ENCODE measurements at places on chromosomes 5 and 9. TPM values are rescaled to one million over a fixed set of nuclear protein-coding genes. Genes with fewer than 3 reads are reported as not detected.

Gene GALNT12
- 34.7 TPM for total RNA-seq

Gene REEP5
- 32.4 TPM for total RNA-seq

DNA sequence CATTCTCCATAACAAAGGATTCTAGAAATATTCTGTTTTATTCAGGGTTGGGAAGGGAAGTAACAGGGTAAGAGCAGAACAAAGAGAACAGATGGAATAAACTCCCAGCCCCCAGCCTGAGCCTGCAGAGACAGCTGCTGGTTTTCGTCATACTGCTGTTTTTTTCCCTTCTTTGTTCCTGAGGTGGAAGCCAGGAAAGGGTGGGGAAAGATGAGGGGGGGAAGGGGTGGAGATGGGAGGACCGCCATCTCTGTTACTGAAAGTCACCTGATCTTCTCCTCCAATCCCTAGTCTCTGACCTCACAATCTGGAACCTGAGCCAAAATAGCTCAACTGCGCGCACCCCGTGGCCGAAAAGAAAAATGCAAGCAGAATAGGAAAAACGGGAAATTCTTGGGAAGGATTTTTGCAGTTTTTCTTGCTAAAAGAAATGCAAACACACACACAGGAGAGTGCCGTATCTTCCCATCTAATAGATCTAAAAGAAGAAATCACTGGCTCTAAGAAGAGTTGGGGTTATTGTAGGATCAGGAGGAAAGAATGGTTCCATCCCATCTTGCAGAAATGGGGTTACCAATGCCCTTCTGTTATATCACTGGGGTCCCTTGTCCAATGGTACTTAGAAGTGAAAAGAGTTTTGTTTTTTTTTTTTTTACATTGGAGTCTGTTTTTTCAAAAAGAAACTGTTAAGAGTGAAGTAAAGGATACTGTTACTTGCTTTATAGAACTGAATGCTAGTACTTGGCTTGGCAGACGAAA lies 57.9 kb downstream of the DIAPH1 start:
- DNase-seq = peak; percentile 95

Gene TNC
- 106 TPM for total RNA-seq

Gene PCDHGA1
- 0.67 TPM for total RNA-seq

Gene ZNF367
- total RNA-seq = 9.9 TPM

DNA sequence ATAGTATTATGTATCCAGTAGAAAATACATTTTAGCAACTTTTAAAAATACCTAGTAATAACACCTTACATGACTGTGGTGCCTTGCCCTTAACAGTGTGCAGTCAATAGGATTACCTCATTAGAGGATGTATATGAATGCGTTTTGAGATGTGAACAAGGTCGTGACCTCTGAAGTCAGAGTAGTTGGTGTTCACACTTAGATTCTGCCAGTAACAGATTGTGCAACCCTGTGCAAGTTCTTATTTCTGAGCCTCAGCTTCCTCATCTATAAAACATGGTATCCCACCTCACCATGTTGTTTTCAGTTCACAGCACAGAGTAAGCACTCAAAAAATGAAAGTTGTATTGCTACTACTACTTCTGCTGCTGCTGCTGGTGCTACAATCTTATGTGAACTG lies 347.3 kb downstream of the KDM4C start:
- no peak for DNase-seq

DNA sequence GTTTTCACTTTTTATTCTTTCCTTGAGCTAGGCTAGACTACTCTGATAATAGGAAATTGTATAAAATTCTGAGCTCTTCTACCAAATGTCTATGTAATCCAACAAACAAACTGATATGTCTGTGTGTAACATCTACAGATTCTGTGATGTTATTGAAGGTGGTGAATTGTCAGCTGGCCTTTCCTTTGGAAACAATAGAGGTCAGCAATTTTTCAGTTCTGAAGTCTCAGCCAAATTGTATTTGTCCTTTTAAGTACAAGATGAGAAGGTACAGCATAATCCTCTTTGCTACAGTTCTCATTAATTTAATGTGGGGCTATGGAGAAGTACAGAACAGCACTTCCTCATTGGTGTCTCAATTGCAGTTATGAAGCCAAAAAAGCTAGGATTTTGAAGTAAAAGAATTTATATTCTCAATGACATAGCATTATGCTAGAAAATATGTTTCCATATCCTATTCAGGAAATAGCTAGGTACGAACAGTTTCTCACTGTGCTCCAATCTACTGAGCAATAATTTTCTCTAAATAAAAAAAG lies 198.0 kb downstream of the HINT1 start:
- no peak for DNase-seq

GRCh38 chr5:35771300-35771699 lies 85.4 kb upstream of the IL7R start:
- DNase-seq = no peak

- no peak for DNase-seq
Measured at GRCh38 chr5:55600497-55601203, 65.9 kb upstream of the PLPP1 start.

GRCh38 chr5:8520917-8521316 lies 652.0 kb downstream of the MTRR start:
- peak; percentile 76 for DNase-seq

DNA sequence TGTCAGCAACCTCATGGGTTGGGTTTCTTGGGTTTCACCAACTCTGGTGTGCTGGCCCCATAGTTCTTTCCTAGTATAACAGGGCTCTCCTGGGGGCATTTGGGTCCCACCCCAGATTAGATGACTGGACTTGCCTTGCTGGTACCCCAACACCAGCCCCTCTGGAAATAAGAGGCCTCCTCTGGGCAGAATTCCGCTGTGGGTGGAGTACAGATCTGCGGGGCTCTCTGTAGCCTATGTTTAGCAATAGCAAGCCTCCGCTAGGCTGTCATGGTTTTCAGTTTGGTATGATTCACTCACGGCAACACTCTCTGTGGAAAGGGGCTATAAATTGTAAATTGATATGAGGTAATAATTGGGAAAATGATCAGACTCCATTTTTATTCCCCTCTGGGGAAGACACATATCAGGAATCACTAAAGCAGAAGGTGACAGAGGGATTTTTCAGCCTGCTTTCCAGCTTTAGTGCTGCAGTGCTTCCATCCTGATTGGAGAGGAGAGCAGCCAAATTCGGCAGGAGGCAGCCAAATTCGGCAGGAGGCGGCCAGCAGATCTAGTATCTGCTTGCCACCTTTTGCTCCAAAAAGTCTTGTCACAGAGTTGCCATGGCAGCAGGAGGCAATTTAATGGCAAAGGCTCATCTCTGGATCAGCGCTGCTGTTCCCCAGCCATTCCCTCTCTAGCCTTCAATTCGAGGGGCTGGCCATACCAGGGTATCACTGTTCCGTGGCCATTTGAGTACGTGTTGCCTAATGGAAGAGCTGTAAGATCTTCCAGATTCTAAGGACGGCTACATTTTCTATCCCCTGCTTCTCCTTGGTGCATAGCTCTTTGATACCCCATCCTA lies 84.6 kb downstream of the SLC44A1 start:
- DNase-seq = no peak

Gene ARID3C
- 0.26 TPM for total RNA-seq

DNA sequence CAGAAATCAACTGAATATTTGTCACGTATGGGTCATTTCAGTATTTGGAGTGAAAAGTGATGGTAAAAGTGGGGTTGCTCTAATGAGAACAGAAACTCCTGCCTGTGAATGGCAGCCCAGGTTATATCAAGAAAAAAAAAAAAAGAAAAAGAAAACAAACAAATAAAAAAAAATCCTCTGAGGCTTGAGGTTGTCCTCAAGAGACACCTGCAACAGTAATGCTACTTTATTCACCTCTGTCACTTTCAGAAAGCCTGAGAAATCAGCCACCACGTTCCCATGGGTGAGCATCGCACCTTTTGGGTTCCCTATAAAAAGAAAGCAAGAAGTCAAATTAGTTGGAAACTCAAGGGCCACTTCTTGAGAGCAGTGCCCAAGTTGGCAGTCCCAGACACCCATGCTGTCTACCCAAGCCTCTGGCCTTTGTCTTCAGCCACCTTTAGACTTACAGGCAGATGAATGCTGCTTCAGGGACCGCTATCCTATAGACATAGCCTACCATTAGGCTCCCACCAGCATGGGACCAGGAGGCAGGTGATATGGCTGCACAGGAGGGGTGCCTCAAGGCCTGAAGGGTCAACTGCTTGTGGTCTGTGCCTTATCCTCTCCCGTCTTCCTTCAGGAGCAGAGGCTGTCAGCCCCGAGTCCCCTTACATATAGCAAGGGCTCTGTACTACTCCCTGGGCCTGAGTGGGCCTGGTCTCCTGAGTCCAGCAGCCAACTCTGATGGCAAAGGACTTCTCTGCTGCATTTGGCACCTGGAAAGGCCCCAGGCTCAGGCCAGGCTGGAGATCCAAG lies 31.1 kb upstream of the MEIKIN start:
- no peak for DNase-seq

GRCh38 chr5:6397536-6398269 lies 19.4 kb upstream of the MED10 start:
- no peak for DNase-seq

DNA sequence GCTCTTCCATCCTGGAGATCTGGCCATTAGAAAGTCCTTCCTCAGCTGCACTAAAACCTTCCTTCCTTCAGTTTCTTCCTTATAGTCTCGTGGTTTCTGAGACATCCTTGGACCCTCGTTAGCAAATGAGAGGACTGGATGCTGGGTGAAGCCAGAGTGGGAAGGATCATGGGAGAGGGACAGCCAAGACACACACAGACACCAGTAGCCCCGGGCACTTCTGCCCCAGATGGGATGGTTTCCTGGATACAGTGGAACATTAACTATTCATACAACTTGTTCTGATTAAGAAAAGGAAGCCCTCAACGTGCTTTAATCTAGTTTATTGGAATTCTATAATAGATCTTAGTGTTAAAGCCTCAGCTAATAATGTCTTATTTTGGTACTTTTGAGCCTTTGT lies 125.5 kb downstream of the SEC61B start:
- DNase-seq = no peak

Gene SLC45A2
- total RNA-seq = 618 TPM

Gene LRRC19
- not detected for total RNA-seq

Gene CCDC112
- total RNA-seq = 10.2 TPM

GRCh38 chr5:172800088-172800551 lies 29.1 kb upstream of the DUSP1 start:
- no peak for DNase-seq

- DNase-seq = peak; percentile 20
Measured at GRCh38 chr5:122142480-122143164, 13.3 kb downstream of the ZNF474 start.

GRCh38 chr5:52392321-52392720 lies 395.4 kb upstream of the ITGA1 start:
- no peak for DNase-seq
